ENCODE measurements at places on chromosomes 1 and 21. TPM values are rescaled to one million over a fixed set of nuclear protein-coding genes. Genes with fewer than 3 reads are reported as not detected.

- DNase-seq: peak; percentile 81
Observed at GRCh38 chr1:21324368-21325141, 34.3 kb upstream of the ECE1 start.

GRCh38 chr1:1628754-1629429, 3.1 kb upstream of the MMP23B start:
- DNase-seq: no peak

DNA sequence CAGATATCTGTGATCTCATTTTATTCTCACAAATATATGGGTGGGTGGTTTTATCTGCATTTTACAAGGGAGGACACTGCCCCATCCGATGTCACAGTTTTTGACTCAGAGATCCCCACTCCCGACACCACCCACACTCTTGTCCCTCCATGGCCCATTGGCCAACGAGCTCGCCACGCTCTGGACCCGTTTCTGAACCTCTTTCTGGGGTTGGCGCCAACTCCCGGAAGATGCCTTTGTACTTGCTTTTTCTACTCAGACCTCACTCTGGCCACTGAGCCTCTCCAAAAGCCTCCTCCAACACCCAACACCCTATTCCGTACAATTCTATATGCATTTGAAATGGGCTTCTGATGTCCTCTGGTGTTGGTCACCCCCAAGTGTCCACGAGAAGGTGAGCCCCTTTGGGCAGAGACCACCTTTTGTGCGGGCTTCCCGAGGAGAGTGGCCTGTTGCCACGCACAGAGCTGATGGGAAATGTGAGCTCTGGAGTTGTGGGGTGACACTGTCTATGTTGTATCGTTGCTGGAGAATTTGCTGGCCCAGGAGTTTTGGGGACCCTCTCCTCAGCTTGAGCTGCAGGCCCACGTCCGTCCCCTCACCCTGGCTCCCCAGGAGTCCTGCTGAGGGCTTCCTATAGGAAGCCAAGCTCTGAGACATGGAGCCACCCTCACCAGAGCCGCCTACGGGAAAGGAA, 366.9 kb upstream of the VAMP3 start:
- no peak for DNase-seq

Gene FAM167B
- 29.0 TPM for total RNA-seq

Gene PLA2G2E
- total RNA-seq: not detected

GRCh38 chr1:230797942-230798365, 50.8 kb downstream of the CAPN9 start:
- peak; percentile 66 for DNase-seq

DNA sequence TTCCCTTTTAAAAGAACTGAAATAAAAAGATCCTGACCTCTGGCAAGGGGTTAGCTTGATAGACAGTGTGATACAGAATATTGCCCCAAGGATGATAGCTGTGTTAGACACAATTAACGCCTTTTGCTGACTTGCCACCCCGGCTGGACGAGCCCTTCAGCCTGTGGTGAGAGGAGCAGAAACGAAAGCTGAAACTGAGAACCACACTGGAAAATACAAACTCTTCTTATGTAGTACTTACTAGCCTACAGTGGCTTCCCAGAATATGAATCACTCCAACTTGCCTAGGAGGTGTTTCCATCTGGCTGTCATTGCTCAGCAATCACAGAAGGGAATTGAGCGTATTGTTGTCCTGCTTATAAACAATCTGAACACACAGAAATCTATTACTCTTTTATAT, 22.9 kb downstream of the SAMSN1 start:
- no peak for DNase-seq

Gene SLC30A1
- 25.0 TPM for total RNA-seq

GRCh38 chr21:41613533-41613909, 105.6 kb upstream of the TMPRSS2 start:
- DNase-seq: no peak

- no peak for DNase-seq
Observed at GRCh38 chr1:56097713-56098112, 481.6 kb downstream of the PLPP3 start.

Gene CFAP74
- total RNA-seq: 1.0 TPM

Gene RGSL1
- total RNA-seq: not detected

Gene ANKRD35
- total RNA-seq: 4.1 TPM

Gene ANGPTL7
- not detected for total RNA-seq

DNA sequence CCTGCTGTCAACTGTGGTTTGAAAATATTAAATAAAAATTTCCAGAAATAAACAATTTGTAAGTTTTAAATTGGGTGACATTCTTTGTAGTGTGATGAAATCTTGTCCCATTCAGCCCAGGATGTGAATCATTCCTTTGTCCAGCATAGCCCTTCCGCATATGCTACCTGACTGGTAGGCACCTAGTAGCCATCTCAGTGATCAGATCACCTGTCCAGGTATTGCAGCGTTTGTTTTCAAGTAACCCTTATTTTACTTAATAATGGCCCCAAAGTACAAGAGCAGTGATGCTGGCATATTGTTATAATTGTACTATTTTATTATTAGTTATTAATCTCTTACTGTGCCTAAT, 351.6 kb upstream of the B3GALT2 start:
- no peak for DNase-seq

DNA sequence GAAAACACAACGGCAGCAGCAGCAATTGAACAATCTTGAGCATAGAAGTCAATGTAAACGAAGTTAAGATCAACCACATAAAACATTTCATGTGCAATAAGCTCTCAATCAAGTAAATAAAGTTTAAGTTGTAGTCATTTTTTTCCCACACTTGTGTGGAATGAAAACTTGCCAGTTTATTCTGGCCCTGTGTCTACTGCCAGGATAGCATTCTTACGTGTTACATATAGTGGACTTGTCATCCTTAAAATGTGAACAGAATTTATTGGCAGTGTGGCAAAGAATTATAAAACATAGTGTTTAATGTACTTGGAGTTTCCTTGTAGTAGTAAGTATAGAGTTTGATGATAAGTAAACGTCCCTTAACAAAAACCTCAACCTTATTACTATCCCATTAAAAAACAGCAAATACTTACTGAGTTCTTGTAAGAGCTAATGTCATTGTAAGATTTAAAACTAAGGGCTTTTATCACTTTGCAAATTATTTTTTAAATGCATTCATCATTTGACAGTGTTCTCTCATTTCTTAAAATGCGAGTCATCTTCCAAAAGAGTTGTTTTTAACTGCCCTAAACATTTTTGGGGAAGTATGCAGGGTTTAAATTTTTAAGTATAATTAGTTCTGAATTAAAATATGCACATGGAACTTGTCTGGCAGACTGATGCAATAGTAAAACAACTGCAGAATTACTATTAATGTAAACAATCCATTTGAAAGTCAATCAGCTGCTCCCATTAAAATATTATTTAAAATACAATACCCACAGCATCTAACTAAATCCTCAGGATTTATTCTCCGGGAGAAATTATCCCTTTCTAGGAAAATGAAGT, 7.9 kb downstream of the COX20 start:
- DNase-seq: no peak

DNA sequence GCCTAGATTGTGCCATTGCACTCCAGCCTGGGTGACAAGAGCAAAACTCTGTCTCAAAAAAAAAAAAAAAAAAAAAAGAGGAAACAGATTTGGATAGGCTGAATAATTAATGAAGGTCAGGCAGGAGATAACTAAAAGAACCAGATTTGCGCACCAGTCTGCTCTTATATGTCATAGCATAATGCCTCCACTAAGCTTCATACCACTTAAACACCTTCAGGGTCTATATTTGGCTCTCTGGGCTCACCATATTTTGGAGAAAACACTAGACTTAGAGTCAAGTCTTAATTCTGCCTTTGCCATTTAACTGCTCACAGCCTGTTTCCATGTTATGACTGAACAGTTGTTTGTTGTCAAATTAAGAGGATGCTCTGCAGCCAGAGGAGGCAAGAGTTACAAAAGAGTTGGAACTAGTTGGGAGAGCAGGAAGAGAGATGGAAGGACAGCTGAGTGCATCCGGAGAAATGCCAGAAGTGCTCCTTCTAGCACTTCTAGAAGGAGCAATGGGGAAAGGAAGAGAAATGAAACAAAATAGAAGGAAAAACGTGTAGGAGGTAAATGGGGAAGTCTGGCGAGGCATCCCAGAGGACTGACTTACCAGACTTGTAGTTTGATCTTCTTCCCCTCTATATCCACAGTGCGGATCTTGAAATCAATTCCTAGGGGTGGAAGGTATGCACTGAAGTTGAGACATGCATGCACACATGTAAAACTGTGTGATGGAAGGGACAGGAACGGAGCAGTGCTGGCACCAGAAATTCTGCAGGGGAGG, 1.8 kb downstream of the RAB13 start:
- no peak for DNase-seq

Gene LCE1F
- total RNA-seq: not detected

Gene ISG20L2
- 12.0 TPM for total RNA-seq

Gene LRRC8B
- total RNA-seq: 1.0 TPM

DNA sequence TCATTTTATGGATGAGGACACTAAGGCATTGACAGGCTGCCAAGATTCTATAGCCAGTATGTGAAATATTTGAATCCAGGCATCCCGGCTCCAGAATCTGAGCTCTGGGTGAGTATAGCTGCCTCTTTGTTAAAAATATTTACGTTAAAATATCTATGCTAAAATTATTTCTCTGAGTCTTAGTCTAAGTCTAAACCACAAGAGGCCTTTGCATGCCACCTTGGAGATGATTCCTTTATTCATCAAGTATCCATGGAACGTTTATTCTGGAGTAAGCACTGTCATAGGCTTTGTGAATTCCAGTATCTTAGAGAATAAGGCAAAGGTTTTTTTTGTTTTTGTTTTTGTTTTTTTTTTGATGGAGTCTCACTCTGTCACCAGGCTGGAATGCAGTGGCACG, 116.4 kb downstream of the GREM2 start:
- DNase-seq: no peak

Gene TEDDM1
- not detected for total RNA-seq

- no peak for DNase-seq
Observed at GRCh38 chr1:29956349-29957030, 720.2 kb downstream of the PTPRU start.

Gene PHLDA3
- 16.0 TPM for total RNA-seq

DNA sequence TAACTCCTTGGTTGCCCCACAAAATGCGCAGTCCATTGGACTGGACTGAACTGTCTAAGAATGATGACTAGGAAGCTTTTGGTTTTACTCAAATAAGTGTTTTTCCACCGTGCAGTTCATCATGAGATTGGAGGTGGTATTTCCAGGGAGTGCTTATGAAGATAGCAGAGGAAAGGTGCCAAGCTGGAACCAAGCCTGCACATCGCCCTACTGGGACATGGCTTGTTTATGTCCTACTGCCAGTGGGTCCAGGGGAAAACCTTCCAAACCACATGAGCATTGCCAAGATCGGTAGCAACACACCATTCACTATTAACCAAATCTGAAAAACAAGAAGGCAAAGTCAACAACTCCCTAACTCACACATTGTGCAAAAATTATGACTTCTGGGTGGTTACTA, 54.7 kb upstream of the DSCAM start:
- no peak for DNase-seq

Gene PLPPR5
- total RNA-seq: not detected
